ENCODE measurements at places on chromosomes 12 and 14. TPM values are rescaled to one million over a fixed set of nuclear protein-coding genes. Genes with fewer than 3 reads are reported as not detected.

Gene BLTP3B
- 99.6 TPM for total RNA-seq

Gene OTX2
- total RNA-seq = 0.25 TPM

Gene ZFHX2
- 1.5 TPM for total RNA-seq

Gene GPRC5D
- total RNA-seq = not detected

Gene TRHDE
- total RNA-seq = 14.0 TPM

Gene RNASE3
- total RNA-seq = not detected

Gene IGF1
- total RNA-seq = 3.9 TPM

Gene KIF26A
- total RNA-seq = 9.1 TPM

Gene RIMBP2
- 34.2 TPM for total RNA-seq

Gene C12orf56
- total RNA-seq = 0.25 TPM

Gene TUNAR
- total RNA-seq = 9.6 TPM

Gene ZFYVE1
- total RNA-seq = 12.3 TPM

Gene NKX2-1
- total RNA-seq = 0.49 TPM

Gene TRIM9
- total RNA-seq = 44.5 TPM

Gene PLEKHG7
- not detected for total RNA-seq

Gene RNASE4
- 2.0 TPM for total RNA-seq

Gene SLC5A8
- total RNA-seq = 2.2 TPM

Gene BATF
- total RNA-seq = not detected

Gene SLC7A7
- 1.5 TPM for total RNA-seq

Gene TAS2R46
- total RNA-seq = 5.7 TPM

Gene SAMD15
- 5.2 TPM for total RNA-seq

Gene ADCY6
- 28.8 TPM for total RNA-seq

Measured in temporal lobe (tissue), 4 donors.